T follicular helper cell (primary cell): ENCODE measurements at places on chromosomes 7 and 10.

- no peak for DNase-seq
These were observed 19.7 kb downstream of the CUL1 start for GRCh38 chr7:148718431-148718830.

- no peak for DNase-seq
These were observed 66.5 kb downstream of the TPK1 start for GRCh38 chr7:144769352-144769751.

- DNase-seq: no peak
These were observed 232.7 kb upstream of the TAC1 start for GRCh38 chr7:97499204-97499603.

- no peak for DNase-seq
These were observed 119.5 kb upstream of the PRSS1 start for GRCh38 chr7:142629588-142630260.

DNA sequence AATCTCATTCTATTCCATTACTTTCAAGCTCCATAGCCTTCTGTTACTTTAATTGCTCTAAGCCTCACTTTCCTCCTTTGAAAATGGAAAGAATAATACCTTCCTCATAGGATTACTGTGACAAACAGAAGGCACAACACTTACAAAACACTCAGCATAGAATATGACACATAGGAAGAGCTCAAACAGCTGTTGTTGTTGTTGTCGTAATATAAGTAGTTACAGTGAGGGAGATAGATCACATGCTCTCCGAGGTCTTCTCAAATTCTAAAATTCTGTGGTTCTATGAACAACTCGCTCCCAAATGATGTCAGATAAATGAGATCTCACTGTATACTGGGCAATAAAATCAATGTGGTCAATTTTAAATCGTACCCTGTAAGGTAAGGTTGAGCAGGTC lies 1049.3 kb upstream of the C7orf33 start:
- DNase-seq: no peak

GRCh38 chr10:31939797-31940708 lies 11.4 kb upstream of the ARHGAP12 start:
- DNase-seq: no peak

DNA sequence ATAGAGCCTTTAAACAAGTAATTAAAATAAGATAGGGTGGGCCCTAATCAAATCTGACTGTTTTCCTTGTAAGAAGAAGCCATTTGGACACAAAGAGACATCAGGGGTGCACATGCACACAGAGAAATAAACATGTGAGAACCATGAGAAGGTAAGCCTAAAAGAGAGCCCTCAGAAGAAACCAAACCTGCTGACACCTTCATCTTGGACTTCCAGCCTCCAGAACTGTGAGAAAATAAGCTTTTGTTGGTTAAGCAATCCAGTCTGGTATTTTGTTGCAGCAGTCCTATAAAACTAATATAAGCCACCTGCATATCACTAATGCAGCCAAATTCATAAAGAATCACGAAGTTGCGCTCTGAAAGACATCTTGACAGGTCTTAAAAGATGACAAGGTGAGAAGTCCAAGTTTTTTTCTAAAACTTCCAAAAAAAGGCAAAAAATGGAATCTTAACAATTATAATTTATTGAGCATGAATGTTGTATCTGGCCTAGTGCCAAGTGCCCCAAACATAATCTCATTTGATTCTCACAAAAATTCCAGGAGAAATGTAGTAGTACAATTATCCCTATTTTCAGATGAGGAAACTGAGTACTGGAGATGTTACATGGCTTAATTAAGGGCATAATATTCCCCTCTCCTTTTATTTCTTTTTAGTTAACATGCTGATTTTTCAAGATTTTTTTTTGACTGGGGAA lies 34.3 kb upstream of the FAM133B start:
- DNase-seq: no peak

DNA sequence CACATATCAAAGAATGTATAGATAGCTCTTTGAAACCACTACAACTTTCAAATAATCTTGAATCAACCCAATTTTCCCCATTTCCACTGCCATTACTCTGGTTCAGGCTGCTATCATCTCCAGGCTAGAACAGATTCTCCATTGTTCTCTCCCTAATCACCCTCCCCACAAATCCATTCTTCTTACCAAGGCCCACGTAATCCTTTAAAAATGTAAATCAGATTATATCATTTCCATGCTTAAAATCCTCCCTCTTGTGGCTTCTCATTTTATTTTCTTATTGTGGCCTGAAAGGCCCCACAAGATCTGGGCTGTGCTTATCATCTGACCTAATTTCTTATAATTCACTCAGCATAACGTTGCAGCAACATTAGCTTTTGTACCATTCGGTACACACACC lies 3.0 kb upstream of the PON1 start:
- DNase-seq: no peak

DNA sequence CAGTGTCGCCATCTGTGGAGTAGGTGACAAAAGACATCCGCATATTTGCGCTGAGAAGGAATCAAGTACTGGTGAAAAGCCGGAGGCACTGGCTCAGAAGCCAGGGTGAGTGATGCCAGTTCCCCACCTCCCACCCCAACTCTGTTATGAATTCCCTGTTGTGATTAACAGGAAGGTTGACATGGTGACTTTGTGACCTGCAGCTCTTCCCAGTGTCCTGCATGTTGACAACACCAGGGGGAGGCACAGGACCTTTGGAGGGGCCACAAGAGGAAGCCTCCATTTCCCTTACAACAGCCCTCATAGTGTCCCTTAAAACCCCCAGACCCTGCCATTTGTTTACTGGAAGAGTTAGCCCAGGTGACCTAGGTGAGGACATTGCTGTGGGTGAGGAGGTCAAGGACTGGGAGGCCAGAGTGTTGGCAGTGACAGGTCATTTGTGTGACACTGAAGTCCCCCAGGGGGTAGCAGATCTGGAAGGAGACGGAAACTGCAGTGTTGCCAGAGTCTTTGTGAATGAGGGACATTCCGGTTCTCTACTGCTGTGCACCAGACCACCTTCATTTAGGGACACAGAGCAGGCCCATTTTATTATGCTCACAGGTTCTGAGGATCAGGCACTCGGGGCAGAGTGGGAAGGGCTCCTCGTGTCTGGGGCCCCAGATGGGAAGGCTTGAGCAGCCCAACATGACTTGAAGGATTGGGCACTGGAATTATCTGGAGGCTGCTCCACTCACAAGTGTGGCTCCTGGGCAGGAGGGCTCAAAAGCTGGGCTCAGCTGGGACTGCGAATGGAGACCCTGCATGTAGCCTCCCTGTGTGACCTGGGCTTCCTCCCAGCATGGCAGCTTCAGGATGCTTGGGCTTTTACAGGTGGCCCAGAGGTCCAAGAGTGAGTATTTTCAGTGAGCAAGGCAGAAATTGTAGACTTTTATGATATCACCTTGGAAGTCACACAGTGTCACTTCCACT lies 13.0 kb upstream of the ANTXRL start:
- no peak for DNase-seq
